ENCODE measurements at places on chromosomes 16 and 17.

GRCh38 chr17:78109489-78109761, 19.1 kb downstream of the TMC6 start:
- DNase-seq: no peak

DNA sequence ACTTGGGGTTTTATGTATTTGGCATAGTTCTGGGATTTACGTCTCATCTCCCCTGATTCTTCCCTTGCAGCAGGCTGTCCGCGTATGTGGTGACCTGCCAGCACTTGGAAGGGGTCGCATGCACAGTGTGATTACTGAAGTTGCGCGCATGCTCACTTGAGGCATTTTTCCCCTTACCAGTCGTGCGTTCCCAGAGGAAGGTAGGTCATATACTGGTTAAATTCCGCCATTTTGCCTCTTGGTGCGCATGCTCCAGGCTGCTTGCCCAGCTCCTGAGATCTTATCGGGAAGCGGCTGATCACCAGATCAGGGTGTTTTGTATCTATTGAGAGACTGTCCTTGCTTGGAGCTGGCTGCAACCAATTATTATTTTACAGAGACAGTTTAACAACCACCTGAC, 56.5 kb upstream of the TEX2 start:
- no peak for DNase-seq

- DNase-seq: no peak
Measured at GRCh38 chr16:29876594-29877249, 13.7 kb upstream of the CDIPT start.

GRCh38 chr17:29102046-29102445, 59.1 kb downstream of the PIPOX start:
- DNase-seq: no peak

DNA sequence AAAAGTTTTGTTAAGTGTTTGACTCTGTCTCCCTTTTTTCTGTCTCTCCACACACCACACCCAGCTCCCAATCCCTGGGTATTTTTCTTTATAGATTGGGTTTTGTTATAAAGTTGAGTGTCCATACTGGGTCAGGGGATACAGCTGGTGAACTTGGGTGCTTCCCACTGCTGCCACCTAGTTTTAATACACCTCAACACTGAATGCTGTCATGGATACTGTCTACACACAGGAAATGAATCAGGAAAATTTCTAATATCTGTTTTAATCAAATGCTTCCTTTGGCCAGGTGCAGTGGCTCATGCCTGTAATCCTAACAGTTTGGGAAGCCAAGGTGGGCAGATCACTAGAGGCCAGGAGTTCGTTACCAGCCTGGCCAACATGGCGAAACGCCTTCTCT, 5.3 kb upstream of the TAOK1 start:
- DNase-seq: no peak

- DNase-seq: no peak
Measured at GRCh38 chr17:39934324-39934723, 6.8 kb downstream of the LRRC3C start.
